Endodermal cell (in vitro differentiated cells): ENCODE measurements at places on chromosomes 5 and 9.

- no peak for DNase-seq
Observed at GRCh38 chr9:27408001-27408400, 111.1 kb upstream of the EQTN start.

DNA sequence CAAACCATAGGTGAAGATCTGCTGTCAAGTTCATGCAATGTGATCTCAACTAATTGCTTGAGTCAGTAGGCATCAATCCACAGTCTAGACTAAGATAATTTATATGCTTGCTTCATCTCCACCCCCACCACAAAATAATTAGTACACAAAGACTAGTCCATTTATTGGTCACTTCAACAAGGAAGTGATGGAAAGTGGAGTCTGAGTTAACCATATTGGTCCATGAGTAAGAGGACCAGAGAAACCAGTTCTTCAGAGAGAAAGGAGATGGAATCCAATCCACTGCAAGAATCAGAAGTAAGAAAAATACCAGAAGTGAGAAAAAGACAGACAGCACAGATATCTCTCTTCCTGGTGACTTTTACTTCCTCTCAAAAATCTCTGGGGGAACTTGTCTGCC, 366.5 kb downstream of the CHSY3 start:
- no peak for DNase-seq

DNA sequence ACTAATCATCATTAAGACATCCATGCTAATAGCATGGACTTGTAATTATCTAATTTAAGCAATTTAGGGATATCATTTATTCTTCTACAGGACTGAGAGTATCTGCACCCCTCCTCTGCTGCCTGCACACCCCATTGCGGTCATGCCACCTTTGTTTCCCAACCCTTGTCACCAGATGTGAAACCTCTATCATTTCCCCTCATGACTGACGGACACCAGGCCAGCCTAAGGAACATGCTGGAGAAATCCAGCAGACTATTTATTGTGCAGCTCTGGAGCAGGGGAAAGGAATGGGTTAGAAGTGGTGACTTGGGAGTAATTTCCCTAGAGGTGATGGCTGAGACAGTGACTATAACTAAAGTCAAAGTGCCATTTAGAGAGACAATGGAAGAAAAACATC, 40.7 kb downstream of the UGCG start:
- DNase-seq, result no peak

- DNase-seq, result no peak
Observed at GRCh38 chr5:131148835-131149234, 16.2 kb downstream of the HINT1 start.

DNA sequence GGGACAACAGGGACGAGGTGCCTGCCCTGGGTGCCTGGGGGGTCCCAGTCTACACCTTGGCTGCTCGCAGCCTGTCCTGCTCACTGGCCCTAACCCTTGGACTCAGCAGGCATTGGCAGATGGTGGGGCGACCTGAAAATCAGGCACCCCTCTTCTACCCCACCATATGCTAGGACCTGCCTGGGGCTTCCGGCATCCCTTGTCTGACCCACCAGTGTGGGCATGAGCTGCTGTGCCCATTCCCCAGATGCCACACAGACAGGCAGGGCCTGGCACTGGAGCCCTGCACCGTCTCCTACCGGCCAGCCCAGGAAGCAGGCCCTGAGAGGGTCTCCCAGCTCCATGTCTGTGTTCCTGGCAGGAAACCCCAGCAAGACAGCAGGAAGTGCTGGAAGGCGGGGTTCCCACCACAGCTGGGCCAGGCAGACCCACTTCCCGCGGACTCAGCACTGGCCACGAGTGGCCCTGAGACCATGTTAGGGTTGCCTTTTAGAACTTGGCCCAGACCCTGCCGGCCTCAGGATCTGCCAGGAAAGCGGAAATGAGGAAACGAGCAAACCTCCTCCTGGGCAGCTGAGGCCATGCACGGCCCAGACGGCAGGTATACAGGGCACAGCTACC, 3.1 kb downstream of the NINJ1 start:
- DNase-seq, result no peak

- DNase-seq, result no peak
Observed at GRCh38 chr5:101894985-101895384, 401.1 kb downstream of the SLCO4C1 start.

- no peak for DNase-seq
Observed at GRCh38 chr9:7201196-7201595, 443.4 kb downstream of the KDM4C start.

GRCh38 chr9:113764572-113764971, 111.5 kb upstream of the ZNF618 start:
- no peak for DNase-seq

- DNase-seq, result no peak
Observed at GRCh38 chr5:58491216-58491892, at the start of gene GAPT. Gene GAPT, plus strand, starts transcription at chr5:58491435. Its CDS starts 3,102 bp downstream, at chr5:58494537.
